ENCODE measurements at places on chromosomes 7 and 10. TPM values are rescaled to one million over a fixed set of nuclear protein-coding genes. Genes with fewer than 3 reads are reported as not detected.

ABCC2 gene
- total RNA-seq, result 0.51 TPM

AKR1D1 gene
- total RNA-seq, result not detected

PNLIP gene
- total RNA-seq, result not detected

KCNH2 gene
- total RNA-seq, result 0.13 TPM

HIP1 gene
- total RNA-seq, result 32.6 TPM

OPN1SW gene
- total RNA-seq, result not detected

CABCOCO1 gene
- not detected for total RNA-seq

DNAJC12 gene
- 3.9 TPM for total RNA-seq

NRP1 gene
- 65.0 TPM for total RNA-seq

OR6V1 gene
- total RNA-seq, result not detected

TAS2R5 gene
- 0.26 TPM for total RNA-seq

CDK14 gene
- total RNA-seq, result 1.2 TPM

SPDYE16 gene
- not detected for total RNA-seq

PCGF5 gene
- total RNA-seq, result 34.1 TPM

WEE2 gene
- total RNA-seq, result 0.13 TPM

PPP1R3A gene
- not detected for total RNA-seq

CNPY1 gene
- not detected for total RNA-seq

STK32C gene
- total RNA-seq, result 8.6 TPM

NPSR1 gene
- total RNA-seq, result not detected

TET1 gene
- 0.39 TPM for total RNA-seq

FAM25G gene
- not detected for total RNA-seq

PLA2G12B gene
- 0.13 TPM for total RNA-seq

PKD2L1 gene
- total RNA-seq, result not detected

ZNF853 gene
- total RNA-seq, result 4.6 TPM

VGF gene
- total RNA-seq, result not detected

CLEC2L gene
- total RNA-seq, result not detected

NXPH1 gene
- total RNA-seq, result not detected

SCIN gene
- 0.13 TPM for total RNA-seq

TFR2 gene
- 0.26 TPM for total RNA-seq

CD36 gene
- 151 TPM for total RNA-seq

STEAP1 gene
- 1.4 TPM for total RNA-seq

LRRC18 gene
- not detected for total RNA-seq

PLXDC2 gene
- total RNA-seq, result 17.1 TPM

DYDC2 gene
- 0.39 TPM for total RNA-seq

CUBN gene
- total RNA-seq, result 6.7 TPM

CYP2C19 gene
- not detected for total RNA-seq

PILRA gene
- not detected for total RNA-seq

ADCY1 gene
- total RNA-seq, result 0.51 TPM

DNAJB6 gene
- 89.1 TPM for total RNA-seq

PRPS1L1 gene
- not detected for total RNA-seq
